Central memory CD4-positive, alpha-beta T cell (primary cell): ENCODE measurements at places on chromosomes 5 and 9.

- no peak for DNase-seq
Observed at GRCh38 chr9:117414220-117414905, 494 bp downstream of the ASTN2 start.

DNA sequence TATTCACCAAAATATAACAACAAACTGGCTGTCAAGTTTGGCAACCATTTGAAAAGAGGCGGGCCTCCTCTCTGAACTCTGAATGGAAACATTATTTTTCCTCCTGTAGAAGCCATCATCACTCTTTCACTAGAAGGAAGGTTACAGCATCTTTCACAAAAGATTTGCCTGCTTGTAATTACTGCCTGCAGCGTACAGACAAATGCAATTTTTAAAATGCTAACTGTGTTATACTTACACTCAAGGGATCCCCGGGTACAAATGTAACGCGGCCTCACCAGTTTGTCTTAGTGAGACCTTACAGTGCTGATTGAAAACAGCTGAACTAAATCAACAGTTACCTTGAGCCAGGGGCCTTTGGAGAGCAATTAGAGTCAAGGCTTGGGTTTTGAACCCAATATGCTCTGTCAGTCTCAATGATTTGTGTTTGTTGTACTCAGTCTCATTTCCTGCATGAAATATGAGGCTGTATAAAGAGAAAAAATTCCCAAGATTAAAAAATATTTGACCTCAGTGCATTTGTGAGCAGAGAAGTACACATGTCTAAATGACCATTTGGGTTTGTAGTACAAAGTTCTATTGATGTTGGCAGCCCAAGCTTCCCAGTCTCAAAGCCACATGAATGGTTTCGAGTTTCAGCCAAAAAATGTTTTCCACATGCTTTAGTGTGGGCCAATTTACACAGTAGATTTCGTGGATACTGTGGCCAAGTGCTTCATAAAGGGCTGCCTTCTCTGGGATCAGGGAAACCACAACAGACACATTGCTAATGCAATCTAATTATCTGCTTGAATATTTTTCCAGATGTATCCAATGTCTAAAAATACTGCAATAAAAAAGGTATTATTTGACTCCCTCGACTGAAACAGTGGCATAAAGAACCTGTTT is 500.0 kb downstream of the SPATA31D1 start:
- no peak for DNase-seq

DNA sequence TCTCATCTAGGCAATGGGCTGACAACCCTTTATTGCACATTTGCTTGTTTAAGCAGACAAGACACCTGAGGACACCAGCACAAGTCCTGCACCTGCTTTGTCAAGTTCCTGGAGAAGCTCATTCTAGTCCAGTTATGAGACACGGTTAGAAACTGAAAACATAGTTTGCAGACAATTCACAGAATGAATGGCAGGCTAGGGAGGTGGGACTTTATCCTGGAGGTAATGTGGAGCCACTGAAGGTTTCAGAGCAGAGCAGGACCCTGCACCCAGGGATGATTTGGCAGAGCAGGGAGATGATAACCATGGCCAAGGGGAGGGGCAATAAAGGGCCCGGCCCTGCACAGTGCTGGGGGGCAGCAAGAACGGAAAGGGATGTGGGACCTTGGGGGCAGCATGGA is 50.7 kb upstream of the SLC25A51 start:
- DNase-seq = no peak

DNA sequence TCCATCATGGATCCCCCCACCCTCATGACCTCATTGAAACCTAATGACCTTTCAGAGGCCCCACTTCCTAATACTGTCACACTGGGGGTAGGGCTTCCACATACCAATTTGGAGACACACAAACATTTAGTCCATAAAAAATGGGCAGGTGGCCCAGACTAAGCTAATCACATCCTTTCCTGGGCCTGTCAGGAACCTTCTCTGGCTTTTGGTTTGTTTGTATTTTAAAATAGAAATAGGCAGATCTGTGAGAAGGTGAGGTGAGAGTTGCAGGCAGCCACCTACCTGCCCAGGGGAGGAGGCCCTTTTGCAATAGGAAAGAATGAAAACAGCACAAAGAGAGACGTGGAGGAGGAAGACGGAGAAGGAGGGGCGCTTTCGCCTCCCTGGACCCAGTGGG is 90.2 kb upstream of the BOD1 start:
- no peak for DNase-seq

- no peak for DNase-seq
Observed at GRCh38 chr5:115869256-115869795, 27.6 kb downstream of the AP3S1 start.

- peak; percentile 31 for DNase-seq
Observed at GRCh38 chr5:97009212-97009898, 73.5 kb downstream of the LNPEP start.

- no peak for DNase-seq
Observed at GRCh38 chr5:125325488-125326149, 579.2 kb upstream of the ZNF608 start.

DNA sequence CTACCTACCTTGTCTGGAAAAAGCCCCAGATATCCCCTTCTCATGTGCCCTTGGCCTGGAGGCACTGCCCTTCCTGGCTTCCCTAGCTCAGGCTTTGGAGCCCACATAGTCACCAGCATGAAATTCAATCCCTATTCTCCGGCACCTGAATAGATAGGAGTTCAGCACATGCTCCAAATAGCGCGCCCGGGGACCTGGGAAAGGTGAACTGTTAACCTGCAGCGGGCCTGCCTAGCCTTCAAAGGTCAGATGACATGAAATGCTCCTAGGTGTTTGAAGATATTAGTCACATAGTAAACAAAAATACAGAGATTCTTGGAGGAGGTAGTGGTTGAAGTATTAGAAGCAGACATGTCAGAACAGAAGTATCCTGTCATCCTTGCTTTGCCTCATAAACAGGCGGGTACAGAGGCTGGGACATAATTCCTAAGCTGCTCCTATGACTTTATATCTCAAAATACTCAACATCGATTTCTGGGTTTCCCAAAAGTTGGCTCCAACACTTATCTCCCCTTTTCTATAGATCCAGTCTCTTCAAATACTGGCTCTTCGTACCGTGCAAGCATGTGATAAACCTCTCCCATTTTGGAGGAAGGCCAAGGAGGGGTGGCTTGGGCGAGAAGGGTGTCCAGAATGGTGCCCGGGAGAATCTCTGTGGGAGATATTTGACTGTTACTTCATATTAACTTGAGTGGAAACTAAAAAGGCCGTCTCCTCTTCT is 88.0 kb upstream of the ANKH start:
- no peak for DNase-seq

DNA sequence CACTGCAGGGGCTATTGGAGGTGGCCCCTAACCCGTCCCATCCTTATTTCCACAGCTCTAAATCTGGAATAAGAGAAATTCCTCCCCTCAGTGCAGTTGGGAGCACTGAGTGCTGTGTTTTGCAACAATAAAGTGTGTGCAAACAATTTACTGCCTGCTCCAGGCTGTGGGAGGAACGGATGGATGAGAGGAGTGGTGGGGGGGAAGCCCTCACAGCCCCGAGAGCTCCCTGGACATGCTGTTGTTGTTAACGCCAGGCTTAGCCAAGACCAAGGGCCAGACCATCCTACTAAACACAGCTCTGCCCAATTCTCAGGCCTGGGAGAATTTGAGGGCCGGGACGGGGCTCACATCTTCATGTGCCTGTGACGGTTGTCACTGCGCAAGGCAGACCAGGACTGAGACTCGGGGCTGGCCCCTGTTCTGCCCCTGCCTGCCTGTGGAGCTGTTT is 200.2 kb downstream of the DAB2IP start:
- DNase-seq = no peak

DNA sequence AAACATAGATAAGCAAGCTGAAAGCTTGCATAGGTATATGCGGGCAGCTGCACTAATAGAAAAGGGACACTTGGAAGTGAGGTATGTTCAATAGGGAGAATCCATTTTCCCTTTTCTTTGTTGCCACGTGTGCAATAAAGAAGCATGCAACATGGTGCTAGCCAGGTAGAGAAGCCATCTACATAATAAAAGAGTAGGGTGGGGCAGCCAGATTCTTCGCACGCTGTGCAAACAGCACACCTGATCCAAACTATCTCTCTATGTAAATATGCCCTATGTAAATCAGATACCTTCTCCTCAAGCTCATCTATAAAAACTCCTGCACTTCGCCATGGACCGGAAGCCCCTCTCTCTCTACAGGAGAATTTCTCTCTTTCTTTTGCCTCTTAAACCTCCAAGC is 91.9 kb upstream of the C9orf72 start:
- DNase-seq = no peak

DNA sequence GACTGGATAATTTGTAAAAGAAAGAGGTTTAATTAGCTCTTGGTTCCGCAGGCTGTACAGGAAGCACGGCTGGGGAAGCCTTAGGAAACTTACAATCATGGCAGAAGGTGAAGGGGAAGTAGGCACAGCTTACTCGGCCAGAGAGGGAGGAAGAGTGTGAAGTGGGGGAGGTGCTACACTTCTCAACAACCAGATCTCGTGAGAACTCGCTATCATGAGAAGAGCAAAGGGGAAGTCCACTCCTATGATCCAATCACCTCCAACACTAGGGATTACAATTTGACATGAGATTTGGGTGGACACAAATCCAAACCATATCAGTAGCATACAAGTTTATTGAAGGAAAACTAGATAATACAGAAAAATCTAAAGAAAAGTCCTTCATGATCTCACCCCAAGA is 39.9 kb downstream of the NEURL1B start:
- no peak for DNase-seq

DNA sequence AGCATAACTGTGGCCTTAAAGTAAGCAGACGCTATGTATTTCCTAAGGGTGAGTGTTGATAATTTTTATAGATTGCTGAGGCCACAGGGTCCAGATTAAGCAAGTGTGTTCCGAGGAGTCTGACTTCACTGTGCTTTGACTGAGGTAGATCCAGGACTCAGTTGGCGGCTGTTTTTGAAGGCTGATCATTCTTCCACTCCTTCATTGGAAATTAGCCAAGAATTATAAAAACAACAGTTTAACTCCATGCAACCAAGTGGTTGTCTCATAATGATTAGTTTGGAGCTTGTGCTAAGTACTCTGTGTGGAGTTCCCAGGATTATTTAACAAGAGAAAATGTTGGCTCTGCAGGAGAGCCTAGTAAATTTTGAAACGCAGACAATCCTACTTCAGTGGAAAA is 19.1 kb downstream of the IQGAP2 start:
- DNase-seq = no peak

- no peak for DNase-seq
Observed at GRCh38 chr5:150377964-150378694, 20.6 kb downstream of the TCOF1 start.

DNA sequence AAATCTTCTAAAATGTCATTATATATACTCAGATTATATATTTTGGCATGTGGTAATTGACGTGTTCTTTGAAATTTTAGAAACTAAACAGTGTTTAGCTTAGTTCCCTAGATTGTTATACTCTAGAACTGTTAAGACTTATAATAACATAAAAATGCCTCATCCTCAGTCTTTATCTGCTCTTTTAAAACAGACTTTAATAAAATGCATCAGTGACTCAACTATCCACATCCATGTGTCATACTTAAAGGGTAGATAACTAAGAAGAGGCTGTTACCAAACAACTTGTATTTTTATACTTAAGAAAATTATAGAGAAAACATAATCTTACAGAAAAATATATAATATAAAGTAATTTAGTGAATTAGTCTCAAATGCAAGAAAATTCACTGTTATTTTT is 15.2 kb downstream of the NFIL3 start:
- no peak for DNase-seq

- no peak for DNase-seq
Observed at GRCh38 chr9:35835216-35835632, 6.2 kb downstream of the TMEM8B start.

GRCh38 chr5:9533562-9534364 is 12.1 kb downstream of the SEMA5A start:
- no peak for DNase-seq

- no peak for DNase-seq
Observed at GRCh38 chr5:62597314-62597713, 18.7 kb downstream of the LRRC70 start.

GRCh38 chr5:64489857-64490256 is 16.0 kb upstream of the RGS7BP start:
- no peak for DNase-seq

- DNase-seq = no peak
Observed at GRCh38 chr5:21237461-21237860, 1249.5 kb upstream of the CDH18 start.

GRCh38 chr5:177310332-177310731 is 1.4 kb downstream of the MXD3 start:
- DNase-seq = no peak

GRCh38 chr5:63050916-63051315 is 472.3 kb downstream of the LRRC70 start:
- DNase-seq = no peak

DNA sequence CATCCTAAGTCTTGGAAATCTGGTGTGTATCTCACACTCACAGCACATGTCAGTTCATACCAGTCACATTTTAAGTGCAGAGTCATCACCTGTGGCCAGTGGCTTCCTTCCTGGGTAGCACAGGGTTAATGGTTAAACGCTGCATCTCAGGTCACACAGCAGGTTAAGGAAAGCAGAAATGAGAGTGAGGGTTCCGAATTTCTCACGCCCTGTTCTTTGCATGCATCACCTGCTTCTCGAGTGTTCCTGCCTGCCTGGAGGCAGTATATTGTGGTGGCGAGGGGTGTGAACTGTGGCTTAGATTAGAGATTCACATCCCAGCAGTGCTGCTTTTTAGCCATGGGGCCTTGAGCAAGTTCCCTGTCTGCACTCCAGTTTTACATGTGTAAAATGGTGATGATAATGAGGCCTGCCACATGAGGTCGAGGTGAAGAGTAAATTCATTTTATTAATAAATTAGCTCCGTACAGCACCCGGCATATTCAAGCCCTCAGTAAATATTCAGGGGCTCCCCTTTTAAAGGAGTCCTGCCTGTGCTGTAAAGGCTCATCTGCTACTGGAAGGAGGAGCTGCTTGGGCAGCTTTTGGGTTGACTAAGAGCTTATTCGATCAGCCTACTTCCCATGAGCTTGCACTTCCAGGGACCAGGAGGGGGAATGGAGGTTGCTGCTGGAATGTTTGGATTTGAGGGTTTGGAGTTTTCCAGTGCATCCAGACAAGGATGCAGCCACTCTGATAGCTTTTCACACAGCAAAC is 61.1 kb upstream of the SAP30L start:
- DNase-seq = no peak

GRCh38 chr5:100535060-100536005 is at the start of gene FAM174A:
Gene FAM174A, plus strand, starts transcription at chr5:100535374. Its CDS starts 157 bp downstream, at chr5:100535531.
- peak; percentile 94 for DNase-seq

DNA sequence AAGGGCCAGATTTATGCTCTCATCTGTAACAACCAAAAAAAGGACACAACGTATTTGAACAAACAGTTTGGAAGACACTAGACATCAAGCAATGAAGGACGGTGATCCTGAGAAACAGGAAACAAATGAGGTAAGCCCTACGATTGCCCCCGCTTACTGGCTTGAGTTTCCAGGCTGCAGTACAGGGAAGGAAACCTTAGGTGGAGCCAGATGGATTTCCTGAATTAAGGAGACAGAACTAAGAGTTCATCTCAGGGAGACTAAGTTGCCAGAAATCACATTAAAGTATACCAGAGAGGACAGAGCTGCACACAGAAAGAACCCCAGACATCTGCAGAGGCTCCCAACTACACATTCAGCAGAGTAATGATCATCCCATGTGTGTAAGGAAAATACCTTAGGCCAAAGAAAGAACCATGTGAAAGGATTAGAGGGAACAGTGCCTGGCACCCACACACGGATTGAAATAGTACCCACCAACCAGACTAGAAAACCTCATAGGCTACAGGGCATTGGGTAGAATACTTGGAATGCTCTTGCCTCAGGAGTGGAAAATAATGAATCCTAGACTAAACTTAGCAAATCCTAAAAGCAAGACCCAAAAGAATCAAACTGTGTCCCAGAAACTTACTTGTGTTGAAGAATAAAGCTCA is 99.3 kb upstream of the NIPBL start:
- no peak for DNase-seq
